ENCODE measurements at places on chromosomes 5 and 9.

- no peak for DNase-seq
Observed at GRCh38 chr9:38234479-38235170, 157.9 kb upstream of the ALDH1B1 start.

GRCh38 chr9:76751001-76751400, 13.2 kb upstream of the PCA3 start:
- no peak for DNase-seq

GRCh38 chr5:3341446-3342240, 254.0 kb upstream of the IRX1 start:
- no peak for DNase-seq

- no peak for DNase-seq
Observed at GRCh38 chr5:92678640-92679039, 902.4 kb downstream of the NR2F1-AS1 start.

GRCh38 chr5:167512111-167512510, 779.3 kb upstream of the WWC1 start:
- no peak for DNase-seq

GRCh38 chr5:149588936-149589335, 7.6 kb downstream of the ARHGEF37 start:
- DNase-seq: no peak

GRCh38 chr5:17277907-17278306, 60.5 kb downstream of the BASP1 start:
- no peak for DNase-seq

DNA sequence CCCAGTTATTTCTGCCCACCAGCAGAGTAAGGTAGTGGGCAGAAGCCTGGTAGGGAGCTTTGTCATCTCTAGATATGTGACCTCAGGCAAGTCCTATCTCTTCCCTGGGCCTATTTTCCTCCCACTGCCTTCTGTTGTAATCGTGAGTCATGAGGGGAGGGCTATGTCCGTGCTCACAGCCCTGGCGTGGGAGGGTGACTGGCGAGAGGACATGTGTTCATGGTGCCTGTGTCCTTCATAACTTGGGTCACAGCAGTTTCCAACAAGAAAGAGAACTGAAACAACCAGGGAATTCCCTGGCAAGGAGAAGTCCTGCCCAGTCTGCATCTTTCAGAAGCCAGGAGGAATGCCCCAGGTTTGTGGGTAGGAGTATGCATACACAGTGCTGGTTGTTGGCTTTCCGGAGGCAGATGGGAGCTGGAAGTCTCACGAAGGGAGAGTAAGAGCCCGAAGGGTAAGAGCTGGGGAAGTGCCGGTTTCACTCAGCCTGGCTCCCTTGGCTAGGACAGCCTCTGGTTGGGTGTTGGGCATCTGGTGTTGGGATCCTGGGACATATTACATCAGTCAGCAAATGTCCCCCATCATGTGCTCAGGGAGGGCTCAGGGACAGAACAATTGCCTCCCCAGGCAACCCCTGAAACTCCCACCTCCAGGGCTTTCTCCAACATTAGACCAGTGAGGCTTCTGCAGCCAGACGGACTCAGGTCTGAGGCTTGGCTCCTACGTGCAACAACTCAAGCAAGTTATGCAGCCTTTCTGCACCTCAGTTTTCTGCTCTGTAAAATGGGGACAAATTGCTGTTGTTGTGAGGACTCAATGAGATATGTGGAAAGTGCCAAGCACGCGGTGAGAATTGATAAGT, 4.3 kb upstream of the TIFAB start:
- DNase-seq: no peak

DNA sequence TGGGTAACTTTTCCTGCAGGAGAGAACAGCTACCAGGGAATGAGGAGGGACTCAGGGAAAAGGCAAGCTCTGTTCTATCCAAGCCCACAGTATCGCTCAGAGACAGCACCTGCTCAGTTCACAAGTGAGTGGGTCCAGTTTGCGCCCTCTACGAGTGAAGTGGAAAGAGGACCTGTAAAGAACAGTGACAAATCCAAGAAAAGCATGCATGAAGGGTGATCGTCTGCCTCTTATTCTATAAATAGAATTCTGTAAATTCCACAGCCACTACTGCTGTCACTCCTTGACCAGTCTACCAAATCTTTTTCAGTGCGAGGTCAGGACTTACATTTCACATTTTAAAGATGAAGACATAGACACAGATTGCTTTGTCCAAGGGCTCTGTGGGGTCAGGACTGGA, 117.5 kb downstream of the ENTREP1 start:
- no peak for DNase-seq

- DNase-seq: no peak
Observed at GRCh38 chr5:10563110-10563944, 543 bp upstream of the ANKRD33B start.

GRCh38 chr5:93721511-93721910, 19.9 kb downstream of the POU5F2 start:
- no peak for DNase-seq

GRCh38 chr9:34114436-34114835, 12.1 kb downstream of the DCAF12 start:
- DNase-seq: no peak

DNA sequence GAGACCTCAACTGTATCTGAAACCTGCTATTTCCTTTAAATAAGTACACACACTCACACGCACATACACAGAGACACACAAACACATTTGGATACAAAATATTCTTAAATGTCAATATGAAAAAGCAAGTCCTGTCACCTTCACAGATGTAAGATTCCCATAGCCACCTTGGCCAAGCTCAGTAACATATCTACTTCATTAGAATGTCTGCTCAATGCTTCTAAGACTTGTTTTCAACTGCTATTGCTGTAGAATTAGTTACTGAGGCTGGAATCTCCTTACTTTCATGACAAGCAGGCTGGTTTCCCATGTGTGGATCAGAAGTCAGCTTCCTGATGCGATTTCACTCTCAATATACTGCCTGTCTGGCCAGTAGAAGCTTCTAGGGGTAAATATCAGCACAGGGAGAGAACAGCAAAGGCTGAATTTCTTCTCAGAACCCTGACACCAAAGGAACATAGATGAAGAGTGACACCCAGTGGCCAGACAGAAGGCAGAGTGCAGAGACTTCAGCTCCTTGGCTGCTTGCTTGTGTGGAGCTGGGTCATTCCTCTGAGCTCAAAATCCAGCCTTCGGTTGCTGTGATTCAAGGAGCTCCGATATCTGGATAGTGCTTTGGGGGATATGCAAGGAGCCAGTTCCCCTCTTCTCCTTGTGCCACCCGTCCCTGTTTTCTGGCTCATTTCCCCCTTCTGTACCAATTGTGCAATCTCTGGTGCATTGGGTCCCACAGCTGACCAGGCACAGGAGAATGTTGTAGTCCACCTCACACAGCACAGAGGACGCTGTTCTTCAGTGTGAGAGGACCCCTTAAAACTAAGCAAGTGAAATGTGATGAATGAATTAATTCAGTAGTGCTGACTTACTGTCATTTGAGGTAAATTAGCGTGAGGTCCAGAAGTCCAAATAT, 26.6 kb upstream of the ABLIM3 start:
- DNase-seq: no peak

DNA sequence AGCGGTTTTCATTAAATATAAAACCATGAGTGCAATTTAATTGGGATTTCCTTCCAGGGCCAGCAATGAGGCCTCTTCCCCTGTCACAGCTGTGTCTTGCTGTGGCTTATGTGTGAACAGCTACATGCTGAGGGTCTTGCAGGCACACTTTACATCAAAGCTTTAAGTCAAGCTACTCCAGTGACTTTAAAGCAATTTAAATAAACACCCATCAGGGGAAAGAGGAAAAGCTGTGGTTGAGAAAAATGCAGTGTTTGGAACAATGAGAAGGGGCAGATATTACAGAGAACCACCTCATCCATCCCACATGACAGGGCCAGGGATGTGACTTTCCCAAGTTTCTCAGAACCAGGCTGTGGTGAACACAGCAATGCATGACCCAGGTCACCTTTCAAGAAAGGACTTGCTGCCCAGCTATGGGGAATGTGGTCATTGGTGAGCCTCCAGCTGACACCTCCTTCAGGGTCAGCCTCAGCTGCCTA, 115.9 kb upstream of the LPAR1 start:
- no peak for DNase-seq

- no peak for DNase-seq
Observed at GRCh38 chr5:14295610-14296009, 152.5 kb downstream of the TRIO start.

DNA sequence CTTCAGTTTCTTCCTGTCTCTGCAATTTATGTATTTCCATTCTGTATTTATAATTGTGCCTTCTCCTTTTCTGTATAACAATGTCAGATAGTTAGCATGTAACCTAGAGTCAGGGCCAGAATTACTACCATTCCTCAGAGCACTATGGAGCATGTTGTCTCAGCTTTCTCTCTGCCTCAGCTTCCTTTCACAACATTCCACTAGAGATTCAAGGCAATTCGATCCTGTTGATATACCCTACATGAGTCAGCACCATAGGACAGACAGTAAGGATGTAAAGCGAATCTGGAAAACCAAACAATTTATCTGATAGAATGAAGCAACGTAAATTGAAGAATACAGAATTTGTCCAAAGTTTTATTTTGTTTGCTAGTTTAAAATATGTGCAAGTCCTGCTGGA, 728.3 kb upstream of the SEMA6A start:
- no peak for DNase-seq
